ENCODE measurements at places on chromosomes 6 and 20.

DNA sequence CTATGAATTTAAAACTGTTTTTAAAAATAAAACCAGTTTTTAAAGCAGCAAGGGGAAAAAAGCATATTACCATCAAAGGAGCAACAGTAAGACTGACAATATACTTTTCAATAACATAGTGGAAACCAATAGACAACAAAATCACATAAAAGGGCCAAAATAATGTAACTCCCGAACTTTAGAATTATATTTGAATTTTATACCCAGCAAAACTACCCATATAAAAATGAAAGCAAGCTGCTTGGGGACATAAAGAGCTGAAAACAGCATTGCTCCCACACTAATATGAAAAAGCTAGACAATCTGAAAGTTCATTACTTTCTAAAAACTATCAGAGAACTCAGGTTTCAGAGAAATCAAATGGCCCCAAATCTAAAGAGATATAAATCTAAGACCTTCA, 199.4 kb upstream of the ARID1B start:
- DNase-seq, result no peak

DNA sequence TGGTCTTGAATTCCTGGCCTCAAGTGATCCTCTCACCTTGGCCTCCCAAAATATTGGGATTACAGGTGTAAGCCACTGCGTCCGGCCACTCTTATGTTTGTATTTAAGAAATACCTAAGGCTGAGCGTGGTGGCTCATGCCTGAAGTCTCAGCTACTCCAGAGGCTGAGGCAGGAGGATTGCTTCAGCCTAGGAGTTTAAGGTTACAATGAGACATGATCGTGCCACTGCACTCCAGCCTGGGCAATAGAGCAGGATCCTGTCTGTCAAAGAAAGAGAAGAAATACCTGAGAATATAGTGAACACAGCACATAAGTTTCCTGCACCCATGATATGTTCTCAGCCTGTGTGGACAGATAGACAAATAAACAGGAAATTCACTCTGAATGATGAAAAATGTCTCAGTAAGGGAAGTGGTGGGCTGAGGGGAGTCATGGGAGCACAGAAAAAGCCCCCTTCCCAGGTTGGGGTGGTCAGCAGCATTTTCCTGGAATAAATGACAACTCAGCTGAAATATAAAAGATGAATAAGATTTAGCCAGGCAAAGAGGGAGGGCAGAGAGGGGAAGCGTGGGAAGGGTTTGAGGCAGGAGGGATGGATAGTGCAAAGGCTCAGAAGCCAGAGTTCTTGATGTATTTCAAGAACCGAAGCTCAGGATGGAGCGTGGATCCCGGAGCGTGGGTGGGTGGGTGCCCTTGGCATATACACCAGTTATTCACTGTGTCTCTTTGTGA, 13.8 kb upstream of the MMP9 start:
- DNase-seq, result no peak

- no peak for DNase-seq
Measured at GRCh38 chr6:33966536-33966935, 162.7 kb upstream of the MLN start.

DNA sequence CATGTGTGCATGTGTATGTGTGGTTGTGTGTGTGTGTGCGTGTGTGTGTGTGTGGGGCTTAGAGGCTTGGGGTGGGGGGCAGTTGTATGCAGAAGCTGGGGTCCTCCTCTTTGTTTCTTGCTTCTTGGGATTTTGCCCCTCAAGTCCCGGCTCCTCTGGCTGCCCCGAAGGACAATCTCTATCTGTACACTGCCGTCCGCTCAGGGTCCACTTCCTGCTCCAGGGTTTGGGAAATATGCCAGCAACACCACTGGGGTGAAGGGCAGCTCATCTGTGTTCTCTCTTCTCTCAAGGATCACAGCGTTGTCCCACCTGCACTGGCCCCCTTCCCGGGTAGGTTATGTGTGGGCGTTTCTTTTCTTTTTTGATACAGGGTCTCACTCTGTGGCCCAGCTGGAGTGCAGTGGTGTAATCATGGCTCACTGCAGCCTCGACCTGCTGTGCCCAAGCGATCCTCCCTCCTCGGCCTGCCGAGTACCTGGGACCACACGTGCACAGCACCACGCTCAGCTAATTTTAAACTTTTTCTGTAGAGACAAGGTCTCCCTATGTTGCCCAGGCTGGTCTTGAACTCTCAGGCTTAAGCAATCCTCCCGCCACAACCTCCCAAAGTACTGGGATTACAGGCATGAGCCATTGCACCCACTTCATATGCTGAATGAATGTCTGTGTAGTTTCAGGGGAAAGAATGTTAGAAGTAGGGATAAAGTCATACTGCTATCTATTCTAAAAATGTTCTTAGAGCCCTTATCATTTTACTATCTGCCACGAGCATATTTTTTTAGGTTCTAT, 25.7 kb downstream of the SLC2A4RG start:
- DNase-seq, result no peak

- no peak for DNase-seq
Measured at GRCh38 chr20:15199698-15200097, 862.3 kb upstream of the FLRT3 start.

DNA sequence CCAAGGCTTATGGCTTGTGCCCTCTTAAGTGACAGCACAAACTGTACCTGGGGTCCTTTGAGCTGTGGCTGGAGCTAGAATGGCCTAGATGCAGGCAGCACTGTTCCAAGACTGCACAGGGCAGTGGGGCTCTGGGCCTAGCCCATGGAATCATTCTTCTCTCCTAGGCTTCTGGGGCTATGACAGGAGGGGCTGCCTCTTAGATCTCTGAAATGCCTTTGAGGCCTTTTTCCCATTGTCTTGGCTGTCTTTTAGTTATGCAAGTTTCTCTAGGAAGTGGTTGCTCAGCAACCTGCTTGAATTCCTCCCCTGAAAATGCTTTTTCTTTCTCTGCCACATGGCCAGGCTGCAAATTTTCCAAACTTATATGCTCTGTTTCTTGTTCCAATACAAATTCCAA, 183.4 kb downstream of the WDR27 start:
- no peak for DNase-seq

GRCh38 chr6:11208267-11208666, 24.2 kb downstream of the NEDD9 start:
- no peak for DNase-seq

DNA sequence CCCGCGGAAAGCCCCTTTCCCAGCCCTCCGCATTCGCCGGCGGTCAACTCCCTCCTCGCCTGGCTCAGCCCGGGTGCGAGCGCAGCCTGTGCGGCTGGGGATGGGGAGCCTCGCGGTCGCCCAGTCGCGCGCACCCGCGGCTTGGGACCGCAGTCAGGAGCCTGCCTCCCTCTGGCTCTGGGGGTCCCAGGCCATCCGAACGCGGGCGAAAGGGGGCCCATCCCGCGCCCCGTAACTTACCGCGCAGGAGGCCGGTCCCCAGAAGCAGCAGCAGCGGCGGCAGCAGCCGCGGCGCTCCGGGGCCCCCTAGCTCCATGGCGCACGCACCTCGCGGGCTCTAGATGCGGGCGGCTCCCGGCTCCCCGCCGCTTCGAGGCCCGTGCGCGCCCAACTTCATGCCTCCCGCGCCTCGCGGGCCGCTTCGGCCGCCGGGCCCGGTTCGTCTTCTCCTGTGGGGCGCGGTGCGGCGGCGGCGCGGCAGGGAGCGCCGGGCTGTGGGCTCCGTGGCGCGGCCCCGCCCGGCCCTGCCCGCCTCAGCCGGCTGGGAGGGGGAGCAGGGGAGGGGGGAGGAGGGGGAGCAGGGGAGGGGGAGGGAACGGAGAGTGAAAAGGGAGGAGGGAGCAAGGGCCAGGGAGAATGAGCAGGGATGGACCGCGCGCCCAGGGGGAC, at the start of gene CHRNA4:
CHRNA4 (minus strand) TSS at position 500 of the 669 bp plus-strand sequence; CDS start at position 316, 184 bp downstream.
- DNase-seq, result no peak

DNA sequence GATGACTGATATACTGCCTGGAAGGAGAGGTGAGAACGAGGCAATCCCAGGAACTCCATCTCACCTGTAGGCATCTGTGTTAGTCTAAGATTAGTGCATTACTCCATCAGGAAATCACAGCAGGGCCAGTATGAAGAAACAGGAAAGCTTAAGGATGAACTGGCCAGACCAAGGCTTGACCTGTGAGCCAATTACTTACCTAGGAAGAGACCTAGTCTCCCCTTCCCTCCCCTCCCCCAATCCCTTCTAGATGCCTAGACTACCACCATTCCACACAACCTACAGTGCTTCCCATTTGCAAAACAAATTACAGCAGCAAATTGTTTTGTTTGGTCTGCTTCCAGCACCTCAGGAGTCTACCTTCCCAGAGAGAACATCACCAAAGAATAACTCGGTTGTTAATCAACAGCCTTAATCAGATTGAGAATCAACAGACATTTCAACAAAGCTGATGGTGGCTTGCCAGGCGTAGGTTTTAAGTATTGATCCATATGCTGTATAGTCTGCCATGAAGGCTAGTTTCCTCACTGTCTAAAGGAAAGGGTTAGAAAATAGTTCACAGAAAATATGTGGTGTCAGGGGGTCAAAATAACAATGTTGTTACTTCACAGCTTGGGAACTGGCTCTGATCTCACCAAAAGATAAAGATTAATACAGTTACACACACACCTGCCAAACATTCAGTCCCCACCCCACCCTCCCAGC, 10.1 kb downstream of the PKHD1 start:
- DNase-seq, result no peak

DNA sequence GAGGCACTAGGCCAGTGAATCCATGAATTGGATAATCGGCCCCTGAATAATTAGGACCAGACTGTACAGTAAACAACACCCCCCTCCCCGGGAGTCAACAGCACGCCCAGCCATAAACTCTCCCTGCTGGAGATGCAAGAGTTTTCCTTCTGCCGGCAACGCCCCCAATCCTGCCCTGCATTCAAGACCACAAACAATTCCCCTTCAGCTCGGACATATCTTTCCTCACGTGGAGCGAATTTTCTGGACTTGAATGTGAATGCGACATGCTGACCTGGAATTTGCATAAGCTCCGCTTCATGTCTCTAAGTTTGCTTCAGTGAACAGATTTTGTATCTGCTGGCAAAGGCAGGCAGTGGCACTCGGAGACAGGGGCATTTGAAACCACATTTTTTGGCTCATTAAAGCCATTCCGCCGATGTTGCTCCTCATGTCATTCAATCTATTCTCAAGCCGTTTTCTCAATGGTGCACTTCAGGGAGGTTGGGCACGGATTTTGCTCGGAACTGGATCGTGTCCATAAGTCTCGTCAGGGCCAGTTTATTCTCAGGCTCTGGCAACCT, 38.0 kb upstream of the GMPR start:
- DNase-seq, result no peak

- no peak for DNase-seq
Measured at GRCh38 chr6:128493877-128494276, 26.5 kb downstream of the PTPRK start.

DNA sequence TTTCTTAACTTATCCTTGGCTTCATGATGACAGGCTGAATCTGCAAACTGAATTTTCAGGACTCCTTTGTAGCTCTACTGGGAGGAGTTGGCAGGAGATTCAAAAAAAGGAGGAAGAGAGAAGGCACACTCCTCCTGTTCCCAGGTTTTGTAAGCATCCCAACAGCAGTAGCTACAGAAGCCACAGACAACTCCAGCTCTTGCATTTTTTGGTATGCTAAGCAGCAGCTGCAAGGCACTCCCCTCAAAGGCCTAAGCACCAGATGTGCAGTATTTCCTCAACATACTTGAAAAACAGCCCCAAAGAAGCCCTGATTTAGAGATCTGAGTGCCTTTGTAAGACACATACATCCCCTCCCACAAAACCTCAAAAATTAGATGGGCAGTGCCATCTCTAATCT, 328.6 kb upstream of the SYNCRIP start:
- no peak for DNase-seq

GRCh38 chr6:27295301-27296079, 16.6 kb downstream of the POM121L2 start:
- no peak for DNase-seq

- no peak for DNase-seq
Measured at GRCh38 chr20:42493001-42493400, 696.7 kb downstream of the PTPRT start.

DNA sequence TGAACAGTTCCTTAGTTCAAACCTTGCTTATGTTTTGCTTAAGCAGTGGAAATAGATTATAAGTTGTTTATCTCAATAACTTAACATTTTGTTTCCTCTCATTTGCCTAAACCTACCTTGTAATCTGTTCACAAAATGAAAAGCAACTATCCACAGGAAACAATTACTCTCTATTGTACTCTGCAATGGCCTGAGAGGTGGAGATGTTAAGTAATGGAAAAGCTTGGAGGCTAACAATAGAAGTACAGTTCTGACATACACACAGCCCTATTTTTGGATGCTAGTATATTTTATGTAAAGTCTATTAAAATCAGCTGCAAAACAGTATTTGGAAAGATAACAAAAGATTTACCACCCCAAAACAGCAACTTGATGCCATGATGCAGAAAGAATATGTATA, 82.1 kb downstream of the TINAG start:
- DNase-seq, result no peak

GRCh38 chr6:138607478-138608433, 108.5 kb upstream of the NHSL1 start:
- DNase-seq, result no peak

DNA sequence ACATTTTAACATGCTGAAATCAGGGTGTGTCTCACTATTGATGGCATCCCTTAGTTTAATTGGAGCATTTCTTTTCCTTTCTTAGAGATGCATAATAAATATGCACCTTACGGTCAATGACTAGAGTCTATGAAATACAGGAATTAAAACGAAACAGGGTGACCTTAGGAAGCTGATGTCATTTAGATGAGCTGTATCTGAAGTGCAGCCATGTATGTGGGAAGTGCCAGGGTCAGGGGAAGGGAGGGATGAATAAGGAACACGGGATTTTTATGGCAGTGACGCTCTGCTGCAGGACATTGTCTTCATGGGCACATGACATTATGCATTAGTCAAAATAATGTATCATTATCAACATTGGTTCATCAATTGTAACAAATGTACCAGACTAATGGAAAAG, 84.0 kb downstream of the AGPAT4 start:
- no peak for DNase-seq

GRCh38 chr20:12660918-12661317, 347.9 kb upstream of the SPTLC3 start:
- no peak for DNase-seq

DNA sequence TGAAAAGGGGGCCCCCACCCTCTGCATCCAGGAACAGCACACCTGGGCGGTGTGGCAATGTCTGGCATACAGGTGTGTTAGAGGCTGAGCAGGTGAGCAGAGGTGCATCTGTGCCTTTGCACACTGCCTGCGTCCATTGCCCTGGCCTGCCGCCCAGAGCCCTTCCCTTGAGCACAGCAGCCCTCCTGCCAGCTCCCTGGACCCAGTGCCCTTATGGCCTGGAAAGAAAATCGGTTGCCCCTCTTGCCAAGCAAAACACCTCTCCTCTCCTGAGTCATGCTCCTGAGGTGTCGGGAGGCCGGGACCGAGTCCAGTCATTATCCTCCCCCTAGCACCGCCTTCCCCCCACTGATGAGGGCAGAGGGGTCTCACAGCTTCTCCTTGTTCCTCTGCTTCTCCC, 259.9 kb downstream of the SMOC2 start:
- DNase-seq, result no peak

DNA sequence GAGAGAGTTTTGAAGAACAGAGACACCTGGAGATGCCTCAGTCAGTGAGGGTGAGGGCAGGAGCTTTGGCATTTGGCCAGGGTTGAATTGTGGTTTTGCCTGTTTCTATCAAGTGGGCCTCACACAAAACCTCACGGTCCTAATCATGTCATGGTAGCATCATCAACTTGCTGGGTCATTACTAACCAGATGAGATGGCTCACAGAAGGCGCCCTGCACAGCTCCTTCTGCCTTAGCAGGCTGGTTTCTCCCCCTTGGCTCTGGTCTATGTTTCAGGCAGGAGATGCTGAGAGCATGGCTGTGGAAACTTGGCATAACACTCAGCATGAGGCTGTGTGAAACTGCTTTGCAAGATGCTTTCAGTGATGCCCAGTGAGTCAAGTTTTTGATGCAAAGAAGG, 99.3 kb downstream of the LRRC1 start:
- no peak for DNase-seq

GRCh38 chr6:77837034-77837784, 184.4 kb downstream of the MEI4 start:
- no peak for DNase-seq
